ENCODE measurements at places on chromosomes 5 and 9. TPM values are rescaled to one million over a fixed set of nuclear protein-coding genes. Genes with fewer than 3 reads are reported as not detected.

DNA sequence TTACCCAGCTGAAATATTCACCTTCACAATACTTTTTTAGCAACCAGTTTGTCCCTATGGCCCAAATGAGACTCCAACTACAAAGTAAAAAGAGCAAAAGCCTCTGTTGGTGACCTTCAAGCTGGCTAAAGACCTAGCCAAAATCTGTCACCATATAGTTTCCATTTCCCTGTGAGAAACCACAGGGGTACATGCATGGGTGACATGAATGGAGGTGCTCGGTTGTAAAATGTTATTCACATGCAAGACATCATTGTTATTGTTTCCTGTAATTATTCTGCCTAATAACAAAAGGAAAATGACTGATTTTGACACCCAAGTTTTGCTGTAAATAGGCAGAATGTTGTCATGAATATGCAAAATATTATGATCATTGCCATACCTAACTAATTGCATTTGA is 285.3 kb downstream of the ZNF608 start:
- H3K27me3 ChIP-seq, result no peaks in the 10 kb centered on the region
- H3K27ac ChIP-seq, result no peak overlapping the region
- H3K36me3 ChIP-seq, result no peaks in the 10 kb centered on the region
- DNase-seq, result no peak
- H3K4me1 ChIP-seq, result peaks cover 3% of the 10 kb centered on the region

DNA sequence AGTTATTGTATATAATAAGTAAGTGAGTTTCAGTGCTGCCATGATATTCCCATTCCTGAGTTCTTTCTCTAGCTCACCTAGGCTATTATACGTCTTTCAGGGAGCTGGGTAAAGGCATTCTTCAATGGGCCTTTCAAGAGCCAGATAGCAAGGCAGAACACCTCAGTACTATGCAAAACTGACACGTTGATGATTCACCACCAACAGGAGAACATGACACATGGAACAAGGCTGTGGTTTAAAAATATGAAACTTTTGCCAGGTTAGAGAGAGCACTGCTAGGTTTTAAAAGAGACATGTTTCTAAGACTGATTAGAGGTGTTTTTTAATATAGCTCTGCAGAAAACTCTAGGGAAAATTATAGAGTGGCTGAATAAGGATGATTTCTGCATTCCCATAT is 95.9 kb downstream of the UGCG start:
- peaks cover 3% of the 10 kb centered on the region for H3K4me1 ChIP-seq
- H3K27me3 ChIP-seq, result no peaks in the 10 kb centered on the region
- H3K4me3 ChIP-seq, result no peak overlapping the region

DNA sequence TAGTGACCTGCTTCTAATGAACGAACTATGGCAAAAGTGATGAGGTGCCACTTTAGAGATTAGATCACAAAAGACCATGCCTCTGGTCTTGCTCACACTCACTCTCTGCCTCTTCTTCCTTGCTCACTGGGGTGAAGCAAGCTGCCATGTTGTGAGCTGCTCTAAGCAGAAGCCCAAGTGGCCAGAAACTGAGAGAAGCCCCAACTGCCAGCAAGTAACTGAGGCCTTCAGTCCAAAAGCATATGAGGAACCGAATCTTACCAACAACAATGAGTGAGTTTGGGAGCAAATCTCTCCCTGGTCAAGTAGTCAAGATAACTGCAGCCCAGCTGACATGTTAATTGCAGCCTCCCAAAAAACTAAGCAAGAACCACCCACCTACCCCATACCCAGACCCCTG is 126.0 kb upstream of the ACO1 start:
- DNase-seq, result no peak
- H3K36me3 ChIP-seq, result no peaks in the 10 kb centered on the region
- H3K27ac ChIP-seq, result no peak overlapping the region
- H3K4me3 ChIP-seq, result no peak overlapping the region
- H3K27me3 ChIP-seq, result no peaks in the 10 kb centered on the region

DNA sequence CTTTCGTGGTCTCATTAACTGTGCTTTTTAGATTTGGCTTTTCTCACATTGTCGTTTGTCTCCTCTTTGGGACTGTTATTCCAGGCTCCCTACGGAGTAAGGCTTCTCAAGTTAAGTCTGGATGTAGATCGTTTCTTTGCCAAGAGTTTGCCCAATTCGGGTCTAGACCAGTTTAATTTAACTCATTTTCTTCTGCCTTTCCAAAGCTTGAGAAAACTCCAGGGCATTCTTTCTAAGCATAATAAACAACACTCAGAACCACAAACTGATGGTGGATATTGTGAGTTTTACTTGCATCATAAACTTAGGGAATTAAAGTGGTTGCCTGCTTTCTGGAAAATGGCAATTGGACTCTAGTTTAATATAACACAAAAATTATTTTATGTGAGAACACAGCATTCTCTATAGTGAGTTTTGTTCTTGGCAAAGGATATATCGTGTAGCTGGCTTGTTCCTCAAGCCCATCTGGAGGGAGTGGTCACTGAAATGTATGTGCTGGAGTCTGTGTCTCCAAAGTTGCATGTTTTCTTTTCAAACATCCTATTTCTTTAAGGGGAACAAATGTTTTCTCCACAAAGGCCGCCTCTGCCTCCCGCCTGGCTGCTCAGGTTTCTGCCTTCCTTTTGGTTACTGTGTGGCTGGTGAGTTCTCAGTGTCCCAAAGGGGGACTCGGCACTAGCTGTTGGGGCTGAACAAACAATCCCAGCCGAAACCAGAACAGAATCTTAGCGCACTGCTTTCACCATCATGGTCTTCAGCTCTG is 211.3 kb upstream of the FBN2 start:
- H3K4me1 ChIP-seq, result no peaks in the 10 kb centered on the region
- H3K27ac ChIP-seq, result no peak overlapping the region
- DNase-seq, result no peak

DNA sequence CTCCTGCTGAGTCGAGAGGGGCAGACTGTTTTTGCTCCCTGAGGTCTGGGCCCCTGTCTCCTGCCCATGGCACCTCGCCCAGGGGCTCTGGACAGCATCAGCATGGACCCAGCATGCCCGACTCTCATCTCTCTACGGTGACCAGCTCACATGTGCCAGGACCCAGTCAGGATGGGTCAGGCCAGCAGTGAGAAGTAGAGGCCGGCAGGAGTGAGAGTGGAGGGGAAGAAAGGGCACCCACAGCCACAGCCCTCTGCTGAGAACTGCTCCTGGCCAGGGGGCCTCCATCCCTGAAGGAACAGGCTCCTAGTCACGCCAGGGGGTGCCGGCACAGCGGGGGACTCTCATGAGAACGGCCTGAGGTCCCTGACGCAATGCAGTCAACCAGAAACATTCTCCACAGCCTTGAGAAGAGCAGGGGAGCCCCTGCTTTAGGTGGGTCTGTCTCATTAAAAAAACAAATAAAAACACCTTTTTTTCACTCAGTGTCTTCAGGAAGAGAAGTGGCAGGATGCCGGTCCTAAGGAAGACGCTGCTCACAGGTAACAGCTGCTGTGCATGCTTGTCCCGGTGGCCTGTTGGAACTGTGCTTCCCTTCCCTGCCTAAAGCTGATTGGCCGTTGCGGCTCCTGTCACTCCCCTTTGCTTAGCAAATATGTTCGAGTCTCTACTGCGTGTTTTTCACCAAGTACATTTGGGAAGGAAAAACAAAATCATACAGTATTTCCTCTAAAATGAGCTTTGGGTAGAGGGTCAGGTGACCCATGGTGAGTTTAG is 85.7 kb upstream of the FBXW11 start:
- H3K27me3 ChIP-seq, result no peaks in the 10 kb centered on the region
- no peak for DNase-seq
- H3K4me3 ChIP-seq, result no peak overlapping the region
- peaks cover 19% of the 10 kb centered on the region for H3K36me3 ChIP-seq
- peaks cover under 1% of the 10 kb centered on the region for H3K4me1 ChIP-seq

- H3K27ac ChIP-seq, result no peak overlapping the region
- H3K4me1 ChIP-seq, result peaks cover 21% of the 10 kb centered on the region
- H3K36me3 ChIP-seq, result no peaks in the 10 kb centered on the region
- DNase-seq, result no peak
- H3K27me3 ChIP-seq, result no peaks in the 10 kb centered on the region
Measured at GRCh38 chr5:41789434-41789833, 80.8 kb downstream of the OXCT1 start.

DNA sequence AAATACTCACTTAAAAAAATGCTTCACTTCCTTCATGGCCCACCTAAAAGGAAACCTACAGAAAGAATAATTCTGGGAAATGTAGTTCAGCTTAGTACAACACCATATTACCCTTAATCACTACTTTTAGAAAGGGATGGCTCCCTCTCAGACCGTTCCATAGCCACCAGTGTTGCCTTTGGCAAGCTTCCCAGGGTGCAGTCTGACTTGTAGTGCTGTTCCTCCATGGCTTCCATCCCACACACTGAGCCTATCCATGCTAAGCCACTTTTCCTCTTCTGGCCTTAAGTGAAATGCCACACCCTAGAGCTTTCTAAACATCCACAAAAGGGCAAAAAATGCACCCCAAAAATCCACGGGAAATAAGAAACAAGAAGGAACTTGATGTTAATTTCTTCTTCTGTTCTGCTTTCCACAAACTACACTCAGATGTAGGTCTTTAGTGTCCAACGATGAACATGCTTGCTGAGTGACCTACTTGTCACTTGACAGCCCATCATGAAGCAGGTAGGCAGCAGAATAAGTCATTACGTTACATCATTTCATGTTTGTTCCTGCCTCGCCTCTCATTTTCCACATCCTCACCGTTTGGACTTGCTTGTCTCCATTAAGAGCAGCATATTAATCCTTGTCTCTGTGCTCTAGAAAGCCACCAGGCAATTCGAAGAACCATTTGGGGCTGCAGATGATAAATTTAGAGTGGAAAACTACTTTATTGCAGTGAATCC is 391.1 kb upstream of the GRAMD2B start:
- H3K27ac ChIP-seq, result no peak overlapping the region
- no peaks in the 10 kb centered on the region for H3K27me3 ChIP-seq
- peak; percentile 35 for DNase-seq
- no peaks in the 10 kb centered on the region for H3K4me1 ChIP-seq
- H3K36me3 ChIP-seq, result no peaks in the 10 kb centered on the region

DNA sequence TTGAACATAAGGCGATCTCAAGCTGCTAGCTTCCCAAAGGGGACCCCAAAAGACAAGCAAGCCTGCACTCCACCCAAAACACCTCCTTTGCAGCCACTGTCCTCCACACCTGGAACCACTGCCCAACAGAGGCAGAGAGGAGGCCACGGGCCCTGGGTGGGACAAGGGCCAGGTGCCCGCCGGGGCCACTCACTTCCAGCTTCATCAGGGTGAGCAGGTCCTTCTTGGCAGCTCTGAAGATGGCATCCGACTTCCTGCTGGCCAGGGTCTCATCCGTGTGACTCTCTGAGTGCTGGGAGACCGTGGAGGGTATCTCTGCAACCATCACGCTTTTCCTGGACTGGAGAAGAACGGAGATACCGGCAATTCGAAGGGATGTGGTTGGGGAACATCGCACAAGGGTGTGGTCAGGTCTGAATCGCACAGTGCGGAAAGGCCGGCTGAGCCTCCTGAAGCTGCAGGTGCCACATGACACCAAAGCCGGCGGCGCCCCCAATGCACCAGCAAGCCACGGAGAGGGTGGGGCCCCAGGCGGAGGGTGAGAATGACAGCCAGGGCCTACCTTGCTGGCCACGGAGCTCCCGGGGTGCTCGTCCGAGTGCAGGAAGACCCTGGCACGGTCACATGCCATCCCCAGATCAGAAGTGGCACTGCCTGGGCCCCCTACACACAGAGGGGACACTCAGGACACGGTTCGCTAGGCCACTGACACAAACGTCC is 44.6 kb downstream of the PNPLA7 start:
- H3K36me3 ChIP-seq, result no peaks in the 10 kb centered on the region
- no peak for DNase-seq
- no peaks in the 10 kb centered on the region for H3K4me1 ChIP-seq
- H3K27ac ChIP-seq, result no peak overlapping the region
- no peak overlapping the region for H3K4me3 ChIP-seq
- H3K27me3 ChIP-seq, result no peaks in the 10 kb centered on the region

GRCh38 chr5:54659700-54660131 is 142.2 kb downstream of the SNX18 start:
- H3K4me3 ChIP-seq, result no peak overlapping the region
- peak overlapping the region; percentile 49 for H3K27ac ChIP-seq
- H3K4me1 ChIP-seq, result peaks cover 17% of the 10 kb centered on the region

DNA sequence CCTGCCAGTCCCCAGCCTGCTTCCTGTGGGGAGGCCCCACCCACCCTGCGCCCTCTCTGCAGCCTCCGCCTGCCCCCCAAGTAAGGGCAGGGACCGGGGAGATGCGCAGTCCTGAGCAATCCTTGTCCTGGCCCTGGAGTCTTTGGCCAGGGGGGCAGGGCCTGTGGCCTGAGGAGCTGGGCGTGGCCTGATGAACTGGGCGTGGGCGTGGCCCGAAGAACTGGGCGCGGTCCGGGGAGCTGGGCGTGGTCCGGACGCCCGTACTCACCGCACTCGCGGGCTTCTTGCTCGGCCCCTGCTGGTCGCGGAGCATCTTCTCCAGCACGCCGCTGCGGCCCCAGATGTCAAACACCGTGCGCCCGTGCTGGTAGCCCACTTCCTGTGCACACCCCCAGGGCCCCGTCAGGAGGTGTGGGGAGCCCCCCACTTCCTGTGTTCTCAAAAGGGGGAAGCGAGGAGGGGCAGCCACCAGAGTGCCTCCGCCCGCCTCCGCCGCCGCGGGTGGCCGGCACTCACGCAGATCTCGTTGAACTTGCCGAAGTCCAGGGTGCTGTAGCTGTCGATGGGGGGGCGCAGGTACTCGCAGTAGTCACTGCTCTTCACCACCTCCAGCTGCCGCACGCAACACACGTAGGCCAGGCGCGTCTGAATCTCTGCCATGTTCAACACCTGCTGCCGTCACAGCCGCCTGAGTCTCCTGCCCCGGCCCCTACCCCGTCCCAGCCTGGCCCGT is 2.7 kb upstream of the NSMF start:
- H3K4me1 ChIP-seq, result peaks cover 11% of the 10 kb centered on the region
- no peak overlapping the region for H3K4me3 ChIP-seq

DNA sequence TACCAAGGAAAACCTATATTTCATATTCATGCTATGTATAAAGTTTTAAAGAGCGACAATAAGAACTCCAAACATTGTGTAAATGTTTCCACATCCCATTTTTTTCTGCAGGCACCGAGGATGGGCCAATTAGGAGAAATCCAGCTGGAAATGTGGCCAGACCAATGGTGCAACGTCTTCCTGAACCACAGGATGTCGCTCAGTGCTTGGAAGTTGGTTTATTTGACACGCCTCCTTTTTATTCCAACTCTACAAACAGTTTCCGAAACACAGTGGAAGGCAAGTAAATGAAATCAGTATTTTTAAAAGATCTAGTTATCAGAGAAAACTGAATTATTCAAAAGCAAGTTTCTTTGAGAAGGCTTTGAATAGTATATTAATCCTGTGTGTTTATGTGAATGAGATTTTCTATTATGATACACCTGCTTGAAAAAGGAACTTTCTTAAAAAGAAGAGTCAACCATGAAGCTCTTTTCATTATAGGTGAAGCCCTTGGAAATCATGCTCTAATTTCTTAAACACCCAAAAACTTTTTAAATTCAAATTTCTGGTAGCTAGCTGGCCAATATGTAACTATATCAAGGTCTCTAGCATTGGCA is 9.1 kb downstream of the TYRP1 start:
- DNase-seq, result peak; percentile 70
- H3K27ac ChIP-seq, result no peak overlapping the region
- no peaks in the 10 kb centered on the region for H3K36me3 ChIP-seq
- no peak overlapping the region for H3K4me3 ChIP-seq
- H3K4me1 ChIP-seq, result no peaks in the 10 kb centered on the region

- no peaks in the 10 kb centered on the region for H3K36me3 ChIP-seq
- H3K27me3 ChIP-seq, result no peaks in the 10 kb centered on the region
- no peak for DNase-seq
- H3K4me1 ChIP-seq, result no peaks in the 10 kb centered on the region
- H3K4me3 ChIP-seq, result no peak overlapping the region
Measured at GRCh38 chr5:87581661-87582060, 168.9 kb upstream of the CCNH start.

The SGCD gene
- total RNA-seq, result 10.6 TPM

The EDIL3 gene
- 101 TPM for total RNA-seq

The XRCC4 gene
- total RNA-seq, result 11.7 TPM

The C5orf58 gene
- not detected for total RNA-seq

The BHMT2 gene
- total RNA-seq, result 0.56 TPM

The SPINK5 gene
- total RNA-seq, result not detected

The OTULIN gene
- 20.3 TPM for total RNA-seq
